H7 (cell line): ENCODE measurements at places on chromosomes 12 and 14. TPM values are rescaled to one million over a fixed set of nuclear protein-coding genes. Genes with fewer than 3 reads are reported as not detected.
A peak's percentile ranks its signal among the peaks of the same experiment; 100 is the strongest.

TAS2R31 gene
- 0.48 and 0.55 TPM in 2 replicates for total RNA-seq

PRKD1 gene
- 1.7 and 3.2 TPM in 2 replicates for total RNA-seq

DNA sequence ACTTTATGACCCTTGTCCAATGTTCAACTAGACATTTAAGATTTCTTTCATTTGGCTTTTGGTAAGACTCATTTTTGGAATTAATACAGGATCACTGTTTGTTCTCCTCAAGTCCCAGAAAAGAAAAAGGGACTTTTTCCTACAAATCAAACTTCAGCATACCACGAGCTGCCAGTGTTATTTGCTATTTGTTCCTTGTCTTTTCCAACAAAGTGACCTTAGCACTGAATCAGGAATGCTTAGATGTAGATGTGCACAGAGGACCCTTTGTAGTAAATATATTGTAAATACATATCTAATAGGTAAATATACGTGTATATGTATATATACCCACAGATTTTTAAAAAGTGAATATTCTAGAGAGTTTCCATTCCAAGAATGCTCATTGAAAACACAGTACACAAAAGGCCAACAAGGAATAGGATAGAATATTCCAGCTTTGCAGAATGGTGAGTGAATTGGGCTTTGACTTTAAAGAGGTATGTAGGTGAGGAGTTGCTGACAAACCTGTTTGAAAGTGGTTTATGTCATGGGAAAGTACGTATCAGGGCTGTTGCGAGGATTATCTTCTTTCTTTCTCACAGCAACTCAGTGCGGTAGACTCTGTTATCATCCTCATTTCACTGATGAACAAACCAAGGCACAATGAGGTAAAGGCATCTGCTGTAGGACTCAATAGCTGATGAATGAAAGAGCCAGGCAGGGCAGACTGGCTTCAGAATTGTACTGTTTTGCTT lies 65.0 kb downstream of the HMGA2 start:
- no peak for DNase-seq

GRCh38 chr14:41607966-41608663 lies 1.4 kb downstream of the LRFN5 start:
- DNase-seq, result peak; percentile 61

DNA sequence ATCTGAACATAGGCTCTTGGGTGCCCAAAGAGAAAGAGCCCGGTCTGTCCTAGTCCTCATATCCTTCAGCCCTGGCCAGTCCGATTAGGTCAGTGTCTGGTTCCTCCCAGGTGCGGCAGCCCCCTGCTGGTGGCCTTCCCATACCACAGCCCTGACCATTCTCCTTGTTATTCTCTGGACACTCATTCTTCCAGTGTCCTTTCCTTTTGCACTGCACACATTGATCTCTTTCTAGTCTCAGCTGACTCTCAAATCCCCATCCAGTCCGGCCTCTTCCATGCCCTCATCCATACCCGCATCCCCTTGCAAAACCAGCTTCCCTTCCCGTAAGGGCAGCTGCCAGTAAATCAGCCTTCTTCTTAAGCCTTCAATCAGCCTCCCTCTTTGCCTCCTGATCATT lies 1316.3 kb downstream of the TMEM121 start:
- no peak for DNase-seq

GRCh38 chr12:131063960-131064359 lies 110.3 kb downstream of the ADGRD1 start:
- no peak for DNase-seq

DNA sequence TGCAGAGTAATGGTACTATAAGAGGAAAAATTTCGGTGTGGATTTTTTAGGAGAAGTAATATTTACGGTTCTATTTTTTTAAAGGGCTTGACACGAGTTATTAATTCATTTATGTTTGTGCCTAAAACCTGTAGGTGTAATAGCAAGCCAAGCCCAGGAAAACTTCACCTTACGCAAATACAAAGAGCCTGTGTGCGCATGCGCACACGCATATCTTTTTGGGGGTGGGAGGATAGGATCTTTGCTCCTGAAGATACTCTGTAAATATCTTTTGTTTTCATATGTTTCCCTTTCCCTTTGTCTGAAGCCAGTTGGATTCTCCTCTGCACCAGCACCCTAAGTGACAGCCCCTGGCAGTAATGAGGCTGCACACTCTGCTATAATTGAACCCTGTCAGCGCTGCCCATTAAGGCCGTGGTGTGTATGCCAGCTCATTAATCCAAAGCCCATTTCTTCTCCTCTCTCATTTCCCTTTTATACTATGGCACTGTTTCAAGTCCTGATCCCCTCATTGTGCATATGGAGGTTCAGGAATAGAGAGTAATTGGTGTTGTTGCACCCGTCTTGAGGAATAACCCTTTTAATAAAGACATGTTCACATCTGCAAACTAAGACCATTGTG lies 327.2 kb upstream of the E2F7 start:
- DNase-seq, result no peak

DNA sequence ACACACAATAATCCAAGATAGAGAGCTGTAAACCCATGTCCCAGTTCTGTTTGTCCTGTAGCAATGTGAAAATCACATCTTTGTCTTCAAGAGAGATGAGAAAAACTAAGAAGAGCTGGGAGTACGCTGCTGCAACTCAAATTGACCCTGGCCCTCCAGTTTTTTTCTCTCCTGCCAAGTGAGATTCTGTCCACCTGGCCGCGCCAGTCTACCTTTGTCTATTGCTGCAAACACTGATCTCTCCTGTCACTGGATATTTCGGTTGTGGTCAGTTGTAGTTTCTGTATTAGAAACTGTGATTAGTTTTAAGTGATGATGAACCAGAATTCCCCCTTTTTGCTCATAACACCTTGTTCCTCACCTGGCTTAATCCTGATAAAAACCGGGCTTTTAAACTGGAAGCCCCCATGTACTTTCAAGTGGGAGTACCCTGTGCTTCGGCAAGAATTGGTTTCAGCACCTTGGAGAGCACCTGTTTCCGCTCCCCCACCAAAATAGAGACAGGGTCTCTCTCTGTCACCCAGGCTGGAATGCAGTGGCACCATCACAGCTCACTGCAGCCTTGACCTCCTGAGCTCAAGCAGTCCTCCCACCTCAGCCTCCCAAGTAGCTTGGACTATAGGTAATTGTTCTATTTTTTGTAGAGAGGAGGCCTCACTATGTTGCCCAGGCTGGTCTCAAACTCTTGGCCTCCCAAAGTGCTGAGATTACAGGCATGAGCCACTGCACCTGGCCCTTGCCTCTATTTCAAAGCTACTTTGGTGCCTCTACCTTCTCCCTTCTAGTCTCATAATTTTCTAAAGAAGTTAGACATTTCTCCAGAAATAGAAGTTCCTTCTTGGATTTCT lies 156.8 kb downstream of the PHETA1 start:
- peak; percentile 87 for DNase-seq

DNA sequence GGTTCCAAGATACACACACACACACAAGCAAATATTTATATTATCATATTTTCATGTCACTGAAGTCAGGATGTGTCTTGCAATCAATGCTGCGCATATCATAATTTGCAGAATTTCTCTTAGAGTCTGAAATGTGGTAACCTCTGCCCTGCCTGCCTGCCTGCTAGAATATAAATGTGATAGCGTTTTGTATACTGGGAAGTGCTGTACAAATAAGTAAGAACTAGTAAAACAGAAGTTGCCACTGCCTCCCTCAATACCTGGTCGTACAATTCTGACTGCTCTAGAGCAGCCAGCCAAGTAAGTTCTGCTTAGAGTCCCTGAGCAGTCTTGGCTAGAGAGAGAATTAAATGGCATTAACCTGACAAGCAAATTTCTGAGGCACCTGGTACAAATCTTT lies 83.9 kb upstream of the NTF3 start:
- DNase-seq, result no peak

DNA sequence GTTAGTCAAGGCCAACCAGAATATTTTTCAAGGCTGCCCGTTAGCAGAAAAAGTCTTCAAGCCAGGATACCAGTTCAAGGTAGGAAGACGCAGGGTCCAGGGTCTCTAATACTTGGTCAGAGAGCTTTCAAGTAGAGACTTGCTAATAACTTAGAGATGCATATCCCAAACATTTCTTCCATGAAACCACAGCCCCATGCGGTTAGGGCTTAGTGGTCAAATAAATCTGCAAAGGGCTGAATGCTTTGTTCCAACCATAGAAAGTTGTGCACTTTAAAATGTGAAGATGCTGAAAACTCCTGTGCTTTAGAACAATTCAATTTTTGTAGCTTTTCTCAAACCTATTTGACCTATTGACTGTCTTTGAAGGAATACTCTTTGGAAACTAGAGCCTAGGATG lies 208.9 kb downstream of the PIK3C2G start:
- DNase-seq, result no peak

GRCh38 chr12:95637010-95637409 lies 85.7 kb upstream of the USP44 start:
- DNase-seq, result no peak

RNASE3 gene
- total RNA-seq, result not detected in 2 replicates

DNA sequence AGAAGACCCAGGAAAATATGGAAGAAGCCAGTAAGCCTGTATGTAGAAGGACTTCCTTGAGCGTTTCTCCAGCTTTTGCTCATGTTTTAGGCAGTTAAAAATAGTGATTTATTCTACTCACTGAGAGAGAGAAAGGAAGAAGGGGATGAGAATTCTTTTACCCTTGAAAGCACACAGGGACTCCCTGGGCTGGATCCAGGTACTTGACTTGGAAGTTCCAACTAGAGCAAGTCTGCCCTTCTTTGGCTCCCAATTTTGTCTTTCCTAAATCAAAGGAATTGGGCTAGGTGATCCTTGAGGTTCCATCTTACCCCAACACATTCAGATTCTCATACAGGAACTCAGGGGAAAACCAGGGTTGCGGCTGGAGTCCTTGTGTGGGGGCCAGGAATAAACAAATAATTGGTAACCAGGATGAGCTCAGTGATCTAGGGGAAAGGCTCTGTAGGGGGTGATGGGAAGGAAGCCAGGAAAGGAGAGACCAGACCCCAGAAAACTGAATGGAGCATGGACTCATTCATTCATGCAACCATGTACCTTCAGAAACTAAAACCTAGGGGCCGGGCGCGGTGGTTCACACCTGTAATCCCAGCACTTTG lies 11.5 kb upstream of the ITGA5 start:
- DNase-seq, result no peak
